ENCODE measurements at places on chromosomes 3 and 15.

DNA sequence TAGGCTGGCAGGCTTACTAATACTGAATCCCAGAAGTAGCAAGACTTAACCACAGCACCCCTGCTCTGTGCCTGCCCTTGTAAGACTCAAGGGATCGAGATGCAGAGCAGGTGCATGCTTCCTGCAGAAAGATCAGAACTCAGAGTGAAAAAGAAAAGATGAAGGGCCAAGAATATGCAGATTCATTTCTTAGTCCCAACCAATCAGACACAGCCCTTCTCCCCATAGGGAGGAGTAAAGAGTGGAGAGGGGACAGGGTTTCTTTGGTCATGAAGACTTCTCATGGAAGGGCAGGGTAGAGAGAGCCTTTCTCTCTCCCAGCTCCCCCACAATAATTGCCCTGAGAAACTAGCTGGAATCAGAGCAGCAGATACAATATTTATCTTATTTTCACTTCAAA is 105.6 kb upstream of the MB21D2 start:
- DNase-seq, result no peak

- DNase-seq, result no peak
Observed at GRCh38 chr3:27471923-27472550, 12.1 kb downstream of the SLC4A7 start.

GRCh38 chr15:59312205-59312604 is 60.5 kb downstream of the MYO1E start:
- no peak for DNase-seq

GRCh38 chr3:93991631-93992030 is 11.7 kb downstream of the ARL13B start:
- DNase-seq, result no peak

DNA sequence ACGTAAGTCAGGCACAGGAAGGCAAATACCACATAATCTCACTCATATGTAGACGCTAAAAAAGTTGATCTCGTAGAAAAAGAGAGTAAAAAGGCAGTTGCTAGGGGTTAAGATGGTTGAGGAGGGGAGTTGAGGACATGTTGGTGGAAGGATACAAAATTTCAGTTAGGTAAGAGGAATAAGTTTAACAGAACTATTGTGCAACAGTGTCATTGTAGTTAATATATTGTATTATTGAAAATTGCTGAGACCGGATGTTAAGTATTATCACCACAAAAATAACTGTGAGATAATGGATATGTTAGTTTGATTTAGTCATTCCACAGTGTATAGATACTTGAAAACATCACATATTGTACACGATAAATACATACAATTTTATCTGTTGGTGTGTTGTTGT is 139.1 kb downstream of the ADAMTSL3 start:
- no peak for DNase-seq

DNA sequence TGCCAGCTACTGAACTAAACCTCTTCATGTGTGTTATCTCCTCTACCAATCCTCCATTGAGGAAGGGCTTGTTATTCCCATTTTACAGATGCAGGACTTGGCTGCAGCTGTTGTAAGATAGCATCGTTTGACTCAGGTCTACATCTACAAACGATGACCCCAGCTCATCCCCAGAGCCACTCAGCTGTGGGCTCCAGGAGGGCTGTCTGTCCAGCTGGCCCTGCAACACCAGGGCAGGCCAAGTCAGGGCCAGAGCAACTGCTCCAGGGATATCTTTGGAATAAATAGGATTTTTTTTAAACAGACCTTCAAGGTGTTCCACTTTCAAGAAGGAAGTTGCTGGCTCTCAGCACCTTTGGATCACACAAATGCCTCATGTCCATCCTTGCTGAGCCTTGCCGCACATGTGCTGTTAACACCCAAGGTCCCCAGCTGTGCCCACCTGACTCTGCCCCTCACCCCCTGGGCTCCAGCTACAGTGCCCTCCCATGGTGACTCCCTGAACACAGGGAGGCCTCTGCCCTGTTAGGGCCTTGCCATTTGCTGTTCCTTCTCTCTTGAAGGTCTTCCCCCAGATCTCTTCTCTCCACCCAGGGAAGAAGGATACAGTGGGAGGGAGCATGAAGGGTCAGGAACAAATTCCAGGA is 31.0 kb downstream of the ALDH1L1 start:
- no peak for DNase-seq

- no peak for DNase-seq
Observed at GRCh38 chr15:38557921-38558320, 6.7 kb downstream of the RASGRP1 start.

DNA sequence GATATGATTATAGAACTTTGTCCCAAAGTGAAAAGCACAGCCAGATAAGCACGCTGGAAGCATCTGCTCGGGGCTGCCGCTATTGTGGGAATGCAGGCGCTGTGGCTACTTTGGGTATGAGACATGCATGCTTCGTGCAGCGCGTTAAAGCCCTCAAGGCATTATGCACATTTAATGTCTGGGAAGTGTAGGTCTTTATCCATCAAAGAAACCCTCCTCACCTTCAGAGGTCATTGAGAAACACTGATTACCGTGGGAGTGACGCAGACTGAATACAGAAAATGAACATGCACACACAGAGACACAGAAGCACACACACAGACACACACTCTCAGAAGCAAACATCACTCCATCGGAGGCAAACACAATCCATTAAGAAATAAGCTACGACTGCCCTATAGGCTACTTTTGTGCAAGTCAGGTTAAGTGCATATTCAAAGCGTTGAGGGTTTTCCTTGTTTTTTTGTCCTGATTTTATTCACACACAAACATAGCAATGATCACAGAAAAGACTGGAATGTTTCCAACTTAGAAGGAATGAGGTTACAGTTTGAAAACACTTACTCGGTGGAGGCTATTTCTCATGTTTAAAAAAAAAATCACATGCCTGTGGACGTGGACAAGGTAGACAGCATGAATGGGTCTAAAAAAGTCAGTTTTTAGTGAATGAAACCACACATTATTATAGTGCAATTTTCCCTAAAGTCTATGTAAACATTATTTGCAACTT is 68.5 kb downstream of the PLCH1 start:
- DNase-seq, result no peak
